ENCODE measurements at places on chromosomes 5 and 9. TPM values are rescaled to one million over a fixed set of nuclear protein-coding genes. Genes with fewer than 3 reads are reported as not detected.

DNA sequence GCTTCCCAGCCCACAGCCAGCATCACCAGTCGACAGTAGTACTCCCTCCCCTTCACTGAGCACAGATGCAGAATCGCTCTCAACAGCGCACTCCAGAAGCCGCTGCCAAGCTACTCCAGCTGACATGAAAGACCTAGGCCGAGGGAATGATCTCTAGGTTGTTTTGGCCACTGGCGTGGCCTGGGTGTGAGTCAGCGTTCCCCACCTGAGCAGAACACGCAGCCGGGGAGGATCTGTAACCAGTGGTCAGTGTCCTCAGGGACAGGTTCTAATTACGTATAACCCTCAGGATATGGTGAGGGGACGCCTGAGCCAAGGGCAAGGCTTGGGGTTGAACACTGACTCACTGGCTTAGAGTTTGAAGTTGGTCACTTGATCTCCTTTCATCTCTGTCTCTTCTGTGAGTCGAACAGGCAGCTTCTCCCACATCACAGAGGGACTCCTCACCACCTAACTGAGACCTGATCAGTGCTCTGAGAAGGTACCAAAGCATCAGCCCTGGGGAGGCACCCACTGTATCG, 76.9 kb upstream of the IL17B start:
- no peak for DNase-seq

GRCh38 chr9:117737721-117738226, 33.6 kb downstream of the TLR4 start:
- no peak for DNase-seq

DNA sequence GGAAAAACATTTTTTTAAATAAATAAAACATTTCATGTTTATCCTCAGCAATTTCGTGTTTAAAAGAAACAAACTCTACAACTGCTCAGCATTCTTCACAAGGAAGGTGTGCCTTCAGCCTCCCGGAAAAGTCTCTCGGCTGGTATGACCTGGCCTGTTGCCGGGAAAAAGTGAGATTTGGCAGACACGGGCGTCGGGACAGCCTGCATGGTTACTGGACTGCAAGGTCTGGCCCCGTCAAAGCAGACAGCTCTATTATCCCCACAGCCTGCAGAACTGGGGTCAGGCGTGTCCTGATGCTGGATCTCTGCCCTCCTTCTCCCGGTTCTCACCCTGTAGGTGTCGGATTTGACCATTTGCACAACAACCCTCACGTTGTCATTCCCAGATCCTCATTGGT, 120.3 kb upstream of the SPATA31C2 start:
- DNase-seq, result peak; percentile 52

DNA sequence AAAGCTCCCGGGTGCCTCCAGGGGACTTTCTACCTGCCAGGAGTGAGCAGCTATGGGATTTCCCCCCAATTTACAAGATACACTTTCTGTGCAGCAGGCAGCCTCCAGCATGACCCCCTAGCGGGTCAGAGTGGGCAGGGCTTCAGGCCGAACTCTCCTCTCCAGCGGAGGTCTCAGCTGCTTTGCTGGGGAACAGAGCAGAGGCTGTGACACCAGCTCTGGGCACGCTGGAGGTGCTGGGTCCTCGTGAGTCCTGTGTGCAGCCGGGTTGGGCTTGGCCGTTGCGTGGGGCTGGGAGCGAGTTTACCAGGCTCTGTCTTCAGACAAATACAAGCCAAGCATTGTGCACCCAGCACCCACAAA, 2.9 kb downstream of the NRARP start:
- no peak for DNase-seq

The PLAC8L1 gene
- 0.80 TPM for total RNA-seq

The PRRX2 gene
- 0.32 TPM for total RNA-seq

DNA sequence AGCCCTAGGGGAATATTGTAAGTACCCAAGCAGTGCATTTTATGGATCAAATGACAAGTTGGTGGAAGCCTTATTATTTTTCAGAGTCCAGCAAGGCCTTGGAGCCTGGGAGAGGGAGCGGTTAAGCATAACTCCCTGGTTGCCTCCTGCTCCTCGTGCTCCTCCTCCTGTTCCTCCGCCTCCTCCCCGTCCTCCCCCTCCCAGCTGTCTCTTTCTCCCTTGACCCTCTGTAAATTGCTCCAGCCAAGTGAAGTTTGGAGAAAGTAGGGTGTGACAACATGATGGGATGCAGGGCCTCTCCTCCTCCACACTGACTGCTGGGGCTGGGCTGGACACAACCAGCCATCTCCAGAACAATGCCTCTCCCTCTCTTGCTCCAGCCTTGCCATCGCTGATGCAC, 586.9 kb downstream of the CCDC171 start:
- no peak for DNase-seq

- no peak for DNase-seq
Observed at GRCh38 chr5:26569929-26570258, 468.5 kb downstream of the CDH9 start.

- peak; percentile 91 for DNase-seq
Observed at GRCh38 chr9:94867842-94868312, 141.4 kb downstream of the AOPEP start.

GRCh38 chr5:133715616-133716015, 103.3 kb upstream of the FSTL4 start:
- DNase-seq, result no peak

The MVB12B gene
- total RNA-seq, result 13.2 TPM

GRCh38 chr9:123174887-123175518, 93.4 kb downstream of the STRBP start:
- DNase-seq, result no peak

DNA sequence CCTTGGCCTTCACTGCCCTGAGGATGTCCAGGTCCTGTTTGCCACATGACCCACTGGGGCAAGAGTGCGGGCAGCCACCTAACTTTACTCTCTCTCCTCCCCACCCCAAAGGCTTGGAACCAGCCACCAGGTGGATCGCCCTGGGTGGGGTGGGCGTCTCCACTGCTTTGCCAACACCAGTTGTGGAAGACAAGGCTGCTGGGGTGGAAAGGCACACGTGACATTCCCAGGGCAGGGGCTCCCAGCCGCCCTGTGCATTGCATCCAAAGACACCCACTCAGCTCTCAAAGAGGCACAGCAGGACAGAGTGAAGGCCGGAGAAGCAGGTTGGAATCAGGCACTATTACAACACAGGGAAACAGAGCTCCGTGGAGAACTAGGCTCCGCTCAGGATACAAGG, 162.2 kb downstream of the OLFM1 start:
- DNase-seq, result no peak

GRCh38 chr5:6961837-6962635, 248.8 kb downstream of the TENT4A start:
- no peak for DNase-seq

DNA sequence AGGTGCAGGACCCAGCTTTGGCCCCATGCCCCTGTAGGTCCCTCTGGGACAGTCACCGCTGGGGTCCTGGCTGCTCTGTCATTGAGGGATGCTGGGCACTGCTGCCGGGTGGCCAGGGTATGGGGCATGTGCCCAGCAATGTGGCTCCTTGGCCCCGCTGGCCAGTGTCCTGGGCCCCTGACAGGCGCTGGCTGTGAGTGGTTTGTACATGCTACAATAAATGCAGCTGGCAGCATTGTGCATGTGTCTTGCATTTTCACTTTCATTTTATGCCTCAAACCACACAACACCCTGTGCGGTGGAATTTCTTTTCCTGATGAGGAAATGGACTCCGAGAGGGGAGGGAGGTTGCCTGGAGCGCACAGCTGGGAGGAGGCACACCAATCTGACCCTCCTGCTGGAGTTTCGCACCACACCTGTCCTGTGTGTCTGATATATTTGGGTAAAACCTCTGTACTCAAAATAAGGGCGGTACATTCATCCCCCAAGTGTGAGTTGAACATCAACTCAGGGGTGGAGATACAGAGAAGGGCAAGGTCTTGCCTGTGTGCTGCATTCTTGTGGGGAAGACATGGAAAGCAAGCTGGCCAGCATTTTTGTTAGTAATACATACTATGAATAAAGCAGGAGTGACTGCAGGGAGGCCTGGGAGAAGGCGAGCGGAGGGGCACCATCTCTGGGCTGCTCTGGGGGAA, 11.7 kb downstream of the TSPAN17 start:
- no peak for DNase-seq

The TLX3 gene
- not detected for total RNA-seq

The PCDHGB5 gene
- total RNA-seq, result 14.4 TPM

The TAF11L5 gene
- not detected for total RNA-seq

GRCh38 chr5:81728301-81728700, 22.6 kb downstream of the SSBP2 start:
- DNase-seq, result no peak

DNA sequence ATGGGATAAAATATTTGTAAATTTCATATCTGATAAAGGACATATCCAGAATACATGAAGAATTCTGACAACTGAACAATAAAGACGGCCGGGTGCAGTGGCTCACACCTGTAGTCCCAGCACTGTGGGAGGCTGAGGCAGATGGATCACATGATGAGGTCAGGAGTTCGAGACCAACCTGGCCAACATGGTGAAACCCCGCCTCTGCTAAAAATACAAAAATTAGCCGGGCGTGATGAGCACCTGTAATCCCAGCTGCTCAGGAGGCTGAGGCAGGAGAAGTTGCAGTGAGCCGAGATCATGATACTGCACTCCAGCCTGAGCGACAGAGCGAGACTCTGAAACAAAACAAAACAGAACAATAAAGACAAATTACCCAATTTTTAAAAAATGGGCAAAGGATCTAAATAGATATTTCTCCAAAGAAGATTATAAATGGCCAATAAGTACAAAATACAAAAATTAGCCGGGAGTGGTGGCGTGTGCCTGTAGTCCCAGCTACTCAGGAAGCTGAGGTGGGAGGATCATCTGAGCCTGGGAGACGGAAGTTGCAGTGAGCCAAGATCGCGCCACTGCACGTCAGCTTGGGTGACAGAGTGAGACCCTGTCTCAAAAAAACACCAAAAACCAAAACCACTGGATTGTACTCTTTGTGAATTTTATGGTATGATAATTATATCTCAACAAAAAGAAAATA, 9.6 kb upstream of the NSD1 start:
- DNase-seq, result no peak

The HAPLN1 gene
- not detected for total RNA-seq

- DNase-seq, result no peak
Observed at GRCh38 chr9:83013867-83014605, 48.9 kb downstream of the RASEF start.

- DNase-seq, result no peak
Observed at GRCh38 chr9:83382421-83382820, 155.8 kb downstream of the FRMD3 start.

The ASPN gene
- not detected for total RNA-seq

The TERT gene
- not detected for total RNA-seq

GRCh38 chr9:120521101-120521500, 58.9 kb downstream of the CDK5RAP2 start:
- DNase-seq, result no peak

Measured in endothelial cell of umbilical vein (primary cell).